ENCODE measurements at places on chromosomes 7 and 10.

- no peak for DNase-seq
Observed at GRCh38 chr10:32171204-32171603, 115.0 kb upstream of the KIF5B start.

DNA sequence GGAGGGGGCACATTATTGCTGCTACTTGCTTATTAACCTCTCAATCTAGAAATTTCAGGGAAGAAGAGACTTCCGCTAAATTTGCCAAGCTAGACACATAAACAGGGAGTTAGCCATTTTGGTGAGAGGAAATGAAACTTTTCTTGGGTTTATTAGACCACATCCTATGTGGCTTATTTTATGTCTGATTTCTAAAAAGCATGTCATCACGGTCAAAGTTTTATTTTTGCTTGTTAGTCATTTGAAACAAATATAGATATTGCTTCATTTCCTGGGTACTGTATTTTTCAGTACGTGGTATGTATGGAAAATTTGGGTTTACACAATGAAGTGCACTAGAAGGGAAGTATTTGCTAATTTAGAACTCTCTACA, 144.1 kb downstream of the TCF7L2 start:
- no peak for DNase-seq

DNA sequence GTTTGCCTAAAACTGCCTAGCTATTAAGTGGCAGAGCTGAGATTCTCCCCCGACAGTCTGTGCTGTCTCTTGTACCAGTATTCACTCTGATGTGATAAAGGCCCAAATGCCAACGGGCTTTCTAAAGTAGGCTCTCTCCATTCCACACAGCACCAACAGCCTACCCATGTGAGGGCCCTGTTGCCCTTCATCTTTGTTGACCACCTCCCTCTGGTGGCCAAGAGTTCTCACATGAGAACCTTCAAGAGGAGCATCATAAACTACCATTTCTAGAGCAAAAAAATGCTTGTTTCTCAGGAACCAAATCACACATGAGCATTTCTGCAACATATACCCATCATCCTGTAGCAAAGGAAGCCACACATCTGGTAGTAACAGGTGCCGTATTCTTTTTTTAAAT, 185.8 kb downstream of the GRM8 start:
- no peak for DNase-seq

DNA sequence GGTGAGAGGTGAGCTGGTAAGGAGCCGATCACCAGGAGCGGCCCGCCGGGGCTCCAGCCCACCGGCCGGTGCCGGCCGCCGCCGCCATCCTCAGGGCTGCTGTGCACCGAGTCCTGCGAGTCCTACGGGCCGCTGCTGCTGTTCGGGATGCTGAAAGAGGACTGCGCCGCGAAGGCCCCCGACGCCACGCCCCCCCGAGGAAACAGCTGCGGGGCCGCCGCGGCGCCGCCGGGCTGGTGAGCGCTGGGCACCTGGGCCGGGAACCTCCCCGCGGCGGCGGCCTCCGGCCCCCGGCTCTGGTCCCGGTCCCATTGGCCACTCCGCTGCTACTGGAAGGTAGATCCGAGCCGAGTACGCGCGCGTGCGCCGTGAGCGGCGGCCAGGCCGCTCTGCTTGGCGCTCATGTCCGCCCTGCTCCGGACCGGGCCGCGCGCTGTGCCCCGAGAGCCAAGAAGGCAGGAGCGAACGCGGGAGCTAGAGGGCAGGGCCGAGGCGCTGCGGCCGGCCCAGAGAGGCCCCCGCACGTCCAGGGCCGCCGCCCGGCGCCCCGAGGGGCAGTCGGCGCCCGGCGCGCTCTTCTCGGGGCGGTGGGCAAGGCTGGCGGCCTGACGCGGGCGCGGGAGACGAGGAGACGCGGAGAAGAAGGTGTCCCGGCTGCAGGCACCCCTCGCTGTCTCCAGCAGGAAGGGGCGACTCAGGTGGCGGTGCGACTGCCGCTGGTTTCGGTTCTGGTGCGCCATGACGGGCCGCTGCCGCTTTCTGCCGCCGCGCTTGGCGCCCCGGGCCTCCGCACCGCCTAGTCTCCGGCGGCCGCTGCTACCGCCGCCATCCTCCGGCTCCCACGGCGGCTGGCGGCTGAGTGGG, 121.3 kb upstream of the WIPF3 start:
- DNase-seq: peak; percentile 54

DNA sequence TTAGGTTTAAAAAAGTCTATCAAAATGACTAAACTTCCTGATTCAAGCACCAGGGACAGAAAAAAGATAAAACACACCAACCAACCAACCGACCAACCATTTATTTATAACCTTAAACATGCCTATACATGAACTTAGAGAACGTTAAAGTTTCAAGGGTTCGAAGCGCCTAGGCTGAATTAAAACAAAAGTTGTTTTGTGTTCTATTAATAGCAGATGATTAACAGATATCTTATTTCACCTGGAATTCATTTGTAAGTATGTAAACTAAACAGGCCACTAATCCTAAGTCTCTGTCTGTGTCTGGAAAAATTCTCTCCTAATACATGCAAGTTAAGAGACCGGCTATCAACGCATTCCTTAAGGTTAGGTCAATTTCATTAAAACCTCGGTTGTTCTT, 1.4 kb downstream of the BAIAP2L1 start:
- DNase-seq: peak; percentile 5

Measured in renal cortex interstitium (tissue), 15 donors.